ENCODE measurements at places on chromosomes 7 and 10. TPM values are rescaled to one million over a fixed set of nuclear protein-coding genes. Genes with fewer than 3 reads are reported as not detected.
A peak's percentile ranks its signal among the peaks of the same experiment; 100 is the strongest.

FAM237B gene
- total RNA-seq: not detected

ASB10 gene
- not detected for total RNA-seq

NKX1-2 gene
- total RNA-seq: not detected

- DNase-seq: peak; percentile 6
These were observed 8.8 kb upstream of the GRB10 start for GRCh38 chr7:50791363-50791937.

- no peak for DNase-seq
These were observed 13.4 kb downstream of the STEAP1B start for GRCh38 chr7:22486597-22486996.

- DNase-seq: no peak
These were observed 164.4 kb upstream of the NAMPT start for GRCh38 chr7:106448992-106449859.

Measured in mesenteric fat pad (tissue), 1 donor.